Activated CD4-positive, alpha-beta T cell treated with anti-CD3 and anti-CD28 coated beads, Interleukin-2, amount 50 U/mL, for 4 hours (primary cell): ENCODE measurements at places on chromosomes 1 and 21.
A peak's percentile ranks its signal among the peaks of the same experiment; 100 is the strongest.

GRCh38 chr1:46218443-46218842, 15.3 kb downstream of the LURAP1 start:
- DNase-seq, result no peak

GRCh38 chr1:243267471-243267880, 11.6 kb downstream of the SDCCAG8 start:
- DNase-seq, result no peak

DNA sequence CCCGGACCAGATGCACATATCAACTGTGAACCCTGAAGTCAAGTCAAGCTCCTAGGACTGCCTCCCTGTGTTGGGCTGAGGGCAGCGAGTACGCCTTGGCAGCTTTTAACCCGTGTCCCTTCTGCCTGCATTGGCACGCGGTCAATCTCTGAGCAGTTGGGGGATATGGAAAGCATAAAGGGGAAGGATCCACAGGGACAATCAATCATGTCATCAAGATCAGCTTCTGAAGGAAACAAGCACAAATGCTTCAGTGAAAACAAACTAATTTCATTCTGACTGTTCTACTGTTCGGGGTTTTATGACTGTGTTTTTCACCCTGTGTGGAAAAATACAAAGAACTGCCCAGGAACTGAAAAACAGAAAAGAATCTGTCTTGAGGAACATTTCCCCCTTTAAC, 106.2 kb downstream of the RUNX1 start:
- no peak for DNase-seq

- DNase-seq, result no peak
These were observed 129.9 kb downstream of the NTPCR start for GRCh38 chr1:233080286-233080685.

DNA sequence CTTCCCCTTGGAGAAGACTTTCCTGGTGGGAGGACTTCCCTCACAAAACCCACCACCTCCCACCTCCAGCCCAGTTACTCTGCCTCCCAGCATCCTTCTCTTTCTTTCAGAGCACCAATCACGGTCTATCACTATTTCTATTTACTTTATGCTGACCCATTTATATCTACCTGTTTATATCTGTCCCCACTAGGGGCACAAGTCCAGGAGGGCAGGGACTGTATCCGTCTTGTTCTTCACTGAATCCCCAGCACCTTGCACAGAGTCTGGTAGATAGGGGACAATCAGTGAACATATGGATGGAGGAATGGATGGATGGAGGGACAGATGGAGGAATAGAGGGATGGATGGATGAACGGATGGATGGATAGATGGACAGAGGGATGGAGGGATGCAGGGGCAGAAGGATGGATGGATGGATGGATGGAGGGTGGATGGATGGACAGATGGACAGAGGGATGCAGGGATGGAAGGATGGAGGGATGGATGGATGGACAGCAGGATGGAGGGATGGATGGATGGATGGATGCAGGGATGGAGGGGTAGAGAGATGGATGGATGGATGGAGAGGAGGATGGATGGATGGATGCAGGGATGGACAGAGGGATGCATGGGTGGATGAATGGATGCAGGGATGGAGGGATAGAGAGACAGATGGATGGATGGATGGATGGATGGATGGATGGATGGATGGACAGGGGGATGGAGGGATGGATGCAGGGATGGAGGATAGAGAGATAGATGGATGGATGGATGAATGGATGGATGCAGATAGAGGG, 5.5 kb downstream of the C1QB start:
- DNase-seq, result no peak

GRCh38 chr1:169474302-169474995, 11.3 kb downstream of the SLC19A2 start:
- no peak for DNase-seq

- no peak for DNase-seq
These were observed 13.4 kb downstream of the TSNAX start for GRCh38 chr1:231541842-231542241.

GRCh38 chr1:198638441-198638840, 399 bp upstream of the PTPRC start:
- no peak for DNase-seq

DNA sequence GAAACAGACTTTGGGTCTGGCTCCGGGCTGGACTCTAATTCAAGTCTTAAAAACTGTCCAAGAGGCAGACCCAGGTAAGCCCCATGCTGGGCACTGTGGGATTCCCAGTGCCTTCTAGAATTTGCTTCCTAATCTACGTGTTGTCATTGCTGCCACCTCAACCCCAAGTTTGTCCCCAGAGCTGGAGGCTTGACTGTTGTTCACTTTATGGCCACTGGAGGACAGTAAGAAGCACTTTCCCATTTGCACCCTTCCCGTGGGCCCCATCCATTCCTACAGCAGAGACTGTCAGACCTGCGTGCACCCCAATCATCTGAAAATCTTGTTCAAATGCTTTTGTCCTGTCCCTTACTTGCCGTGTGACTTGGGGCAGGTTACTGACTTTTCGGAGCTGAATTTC, 29.4 kb upstream of the VASH2 start:
- no peak for DNase-seq

DNA sequence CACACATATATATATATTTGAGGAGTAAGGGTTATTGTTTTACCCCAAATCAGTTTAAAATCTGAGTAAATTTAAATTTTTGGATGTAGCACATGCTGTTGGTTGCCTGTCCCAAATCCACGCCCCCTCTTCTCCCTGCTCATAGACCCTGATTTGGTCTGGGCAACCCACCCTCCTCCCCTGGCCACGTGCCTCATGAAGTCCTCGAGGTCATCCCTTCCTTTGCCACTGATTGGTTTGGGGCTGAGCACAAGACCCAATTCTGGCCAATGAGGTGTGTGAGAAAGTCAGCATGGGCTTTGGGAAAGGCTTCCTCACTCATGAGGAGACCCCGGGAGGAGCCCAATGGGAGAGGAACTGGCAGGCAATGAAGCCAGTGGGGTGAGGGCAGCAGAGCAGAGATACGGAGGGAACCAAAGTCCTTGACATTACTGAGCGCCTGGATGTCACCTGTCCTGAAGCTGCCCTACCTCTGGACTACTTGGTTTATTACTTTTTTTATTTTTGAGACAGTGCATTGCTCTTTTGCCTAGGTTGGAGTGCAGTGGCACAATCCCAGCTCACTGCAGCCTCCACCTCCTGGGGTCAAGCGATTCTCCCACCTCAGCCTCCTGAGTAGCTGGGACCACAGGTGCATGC, 31.3 kb upstream of the GPR157 start:
- DNase-seq, result no peak

- DNase-seq, result no peak
These were observed 9.1 kb downstream of the MRAP start for GRCh38 chr21:32307706-32308105.

GRCh38 chr1:3393024-3393986, 61.2 kb upstream of the ARHGEF16 start:
- no peak for DNase-seq

GRCh38 chr1:58660105-58660504, 39.8 kb downstream of the MYSM1 start:
- DNase-seq, result no peak

- DNase-seq, result no peak
These were observed 14.6 kb downstream of the TFAP2E start for GRCh38 chr1:35587736-35588135.

GRCh38 chr1:65177457-65177856, 29.5 kb downstream of the AK4 start:
- DNase-seq, result no peak

GRCh38 chr1:58030456-58030855, 516.1 kb downstream of the OMA1 start:
- no peak for DNase-seq

DNA sequence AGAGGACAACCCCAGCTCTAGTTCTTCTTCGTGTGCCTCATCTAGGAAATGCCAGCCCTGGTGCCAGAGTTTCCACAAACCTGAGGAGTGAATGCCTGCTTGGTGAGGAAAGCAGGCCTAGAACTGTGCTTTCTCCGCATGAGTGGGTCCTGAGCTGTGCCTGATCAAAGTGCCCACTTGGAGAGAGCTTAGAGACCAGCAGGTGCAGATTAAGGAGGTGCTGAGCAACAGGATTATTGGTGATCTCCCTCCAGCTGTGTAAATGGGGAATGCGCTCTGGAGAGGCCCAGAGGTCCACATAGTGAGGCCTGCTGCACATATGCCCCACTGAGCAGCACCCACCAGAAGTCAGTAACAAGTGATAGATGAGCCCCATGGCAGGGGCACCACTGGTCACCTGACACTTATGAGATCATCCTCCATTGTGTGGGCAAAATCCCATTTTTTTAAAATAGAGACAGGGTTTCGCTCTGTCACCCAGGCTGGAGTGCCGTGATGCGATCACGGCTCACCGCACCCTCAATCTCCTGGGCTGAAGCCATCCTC, 127.2 kb upstream of the ZC3H12A start:
- DNase-seq, result no peak

DNA sequence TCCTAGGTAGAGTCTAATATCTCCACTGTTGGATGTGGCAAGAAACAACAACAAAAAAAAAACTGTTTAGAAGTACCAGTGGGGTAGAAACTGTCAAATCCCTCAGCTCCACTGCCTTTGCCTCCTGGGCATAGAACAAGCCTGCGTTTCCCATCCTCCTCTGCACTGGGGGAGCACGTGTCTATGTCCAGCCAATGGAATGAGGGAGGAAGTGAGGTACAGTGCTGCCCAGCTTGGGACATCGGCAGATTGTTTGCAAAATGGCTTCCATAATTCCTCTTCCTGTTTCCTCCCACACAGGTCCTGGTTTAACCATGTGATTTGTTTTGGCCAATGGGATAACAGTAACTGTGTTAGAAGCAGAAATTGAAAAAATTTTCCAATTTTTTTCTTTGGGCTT, 39.1 kb downstream of the PSMG1 start:
- no peak for DNase-seq

- DNase-seq, result no peak
These were observed 1.5 kb upstream of the LAX1 start for GRCh38 chr1:203763505-203763904.

GRCh38 chr1:37755951-37756560, 8.9 kb downstream of the EPHA10 start:
- no peak for DNase-seq

DNA sequence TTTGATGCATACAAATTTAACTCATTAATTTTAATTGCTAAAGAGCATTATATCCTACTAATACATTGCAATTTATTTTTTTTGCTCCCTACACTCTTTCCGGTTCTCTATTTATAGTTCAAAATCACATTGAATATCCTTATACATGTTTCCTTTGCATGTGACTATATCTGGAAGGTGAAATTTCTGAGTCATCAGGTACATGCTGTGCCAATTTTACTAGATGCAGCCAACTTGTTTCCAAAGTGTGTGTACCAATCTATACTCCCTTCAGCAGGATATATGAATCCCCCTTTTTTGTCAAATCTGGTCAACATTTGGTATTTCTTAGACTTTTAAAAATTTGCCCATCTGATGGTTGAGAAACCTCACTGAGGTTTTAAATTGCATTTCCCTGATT, 602.9 kb upstream of the CAMK1G start:
- DNase-seq, result no peak

- no peak for DNase-seq
These were observed 38.0 kb downstream of the ARHGAP29 start for GRCh38 chr1:94199398-94199797.

GRCh38 chr1:152367436-152367835, 7.6 kb upstream of the FLG2 start:
- no peak for DNase-seq

DNA sequence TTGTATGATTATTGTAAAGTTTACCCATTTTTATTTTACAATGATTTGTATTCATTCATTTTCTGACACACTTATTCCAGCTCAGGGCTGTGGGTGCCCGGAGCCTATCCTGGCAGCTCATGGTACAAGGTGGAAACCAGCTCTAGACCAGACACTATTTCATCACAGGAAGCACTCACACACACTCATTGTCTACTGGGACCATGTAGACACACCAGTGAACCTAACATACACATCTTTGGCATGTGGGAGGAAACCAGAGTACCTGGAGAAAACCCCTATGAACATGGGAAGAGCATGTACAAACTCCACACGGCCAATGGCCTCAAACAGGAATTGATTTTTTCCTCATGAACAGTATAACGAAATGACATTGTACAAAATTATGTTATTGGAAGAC, 2.4 kb downstream of the DTL start:
- no peak for DNase-seq

- DNase-seq, result no peak
These were observed 16.8 kb downstream of the E2F2 start for GRCh38 chr1:23514111-23514679.

- no peak for DNase-seq
These were observed 48.8 kb downstream of the TENT5C start for GRCh38 chr1:117654493-117655219.

GRCh38 chr21:45596704-45597318, 46.7 kb upstream of the PCBP3 start:
- DNase-seq, result peak; percentile 84

DNA sequence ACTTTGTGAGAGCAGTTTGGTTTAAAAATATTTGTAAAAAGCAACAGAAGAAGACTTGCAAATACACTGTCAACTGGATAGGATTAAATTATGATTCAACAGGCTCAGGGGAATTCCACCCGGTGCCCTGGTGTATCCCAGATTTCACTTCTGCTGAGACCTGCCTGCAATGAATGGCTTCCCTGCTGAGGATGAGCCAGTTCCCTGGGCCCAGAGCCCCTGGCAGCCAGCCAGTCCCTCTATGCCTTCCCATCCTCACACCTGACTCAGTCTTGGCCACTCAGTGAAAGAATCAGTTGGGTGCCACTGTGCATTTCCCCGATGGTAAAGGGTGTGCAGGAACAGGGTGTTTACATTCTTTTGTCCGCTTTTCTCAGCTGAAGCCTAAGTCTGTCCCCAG, 64.4 kb downstream of the KCTD3 start:
- DNase-seq, result no peak

- no peak for DNase-seq
These were observed 5.5 kb downstream of the AMPD2 start for GRCh38 chr1:109625176-109625575.

- no peak for DNase-seq
These were observed 131.0 kb upstream of the C1orf105 start for GRCh38 chr1:172289448-172289847.

DNA sequence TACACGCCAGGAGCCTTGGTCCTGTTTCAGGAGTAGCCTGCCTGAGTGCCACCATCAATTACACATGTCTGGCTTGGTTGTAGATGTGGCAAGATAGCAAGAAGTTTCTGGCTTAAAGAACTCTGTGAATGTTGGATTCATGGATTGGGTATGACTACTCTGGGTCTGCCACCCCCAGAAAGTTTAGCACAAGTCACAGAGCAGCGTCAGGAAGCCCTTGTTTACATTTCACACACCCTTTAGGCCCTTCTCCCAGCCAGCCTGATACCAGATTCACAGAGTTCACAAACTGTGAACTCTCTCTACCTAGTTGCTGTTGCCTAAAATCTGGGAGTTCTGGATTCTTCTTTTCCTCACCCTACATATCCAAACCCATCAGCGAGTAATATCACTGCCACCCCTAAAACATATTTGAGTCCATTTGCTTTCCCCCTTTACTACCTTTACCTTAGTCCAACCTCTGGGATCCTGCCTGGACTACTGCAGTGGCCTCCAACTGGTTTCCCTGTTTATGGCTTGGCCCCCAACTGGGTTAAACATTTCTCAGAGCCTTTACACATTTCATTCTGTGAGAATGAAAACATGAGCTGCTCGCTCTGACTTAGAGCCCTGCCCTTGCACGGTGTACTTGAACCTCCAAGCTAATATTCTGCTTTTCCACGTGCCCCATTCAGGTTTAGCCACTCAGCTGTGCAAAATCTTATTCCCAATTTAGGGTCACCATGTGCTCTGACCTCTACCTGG, 4.1 kb upstream of the CCDC24 start:
- no peak for DNase-seq
